ENCODE measurements at places on chromosomes 1 and 21.

GRCh38 chr1:98110674-98111073 lies 189.8 kb upstream of the DPYD start:
- DNase-seq = no peak

- DNase-seq = no peak
Observed at GRCh38 chr1:107016376-107016978, 40.0 kb upstream of the PRMT6 start.

DNA sequence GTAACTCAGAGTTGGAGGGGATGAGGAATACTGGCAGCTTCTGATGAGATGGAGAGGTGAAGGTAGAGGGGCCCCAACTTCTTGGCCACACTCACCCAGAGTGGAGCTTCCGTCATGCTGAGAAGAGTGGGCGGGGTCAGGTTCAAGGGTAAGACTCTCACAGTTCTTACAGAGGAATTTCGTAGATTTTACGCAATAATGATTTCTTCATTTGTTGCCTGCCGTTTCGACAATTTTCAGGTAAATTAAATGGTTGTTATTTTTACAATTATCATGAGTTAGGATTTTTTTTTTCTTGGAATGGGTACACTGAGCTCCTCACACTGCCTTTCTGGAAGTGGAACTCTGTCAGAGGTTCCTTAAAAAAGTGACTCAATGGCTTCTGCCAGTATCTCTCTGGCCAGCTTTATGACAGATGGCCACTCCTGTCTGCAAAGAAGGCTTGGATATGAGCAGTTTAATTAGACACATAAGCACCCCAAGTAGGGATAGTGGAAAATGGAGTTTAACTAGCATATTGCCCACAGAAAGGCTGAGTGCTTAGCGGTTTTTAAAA lies 13.8 kb upstream of the NLRP3 start:
- DNase-seq = no peak

GRCh38 chr1:8378981-8379470 lies 61.1 kb downstream of the SLC45A1 start:
- no peak for DNase-seq

DNA sequence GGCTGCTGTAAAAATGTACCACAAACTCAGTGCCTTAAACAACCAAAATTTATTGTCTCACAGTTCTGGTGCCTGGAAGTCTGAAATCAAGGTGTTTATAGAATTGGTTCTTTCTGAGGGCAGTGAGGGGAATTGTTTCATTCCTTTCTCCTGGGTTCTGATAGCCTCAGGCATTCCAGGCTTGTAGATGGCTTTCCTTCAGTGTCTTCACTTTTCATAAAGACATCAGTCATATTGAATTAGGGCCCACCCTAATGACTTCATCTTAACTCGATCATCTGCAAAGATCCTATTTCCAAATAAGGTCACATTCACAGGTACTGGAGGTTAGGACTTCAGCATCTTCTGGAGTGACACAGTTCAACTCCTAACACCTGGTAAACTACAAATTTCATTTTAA lies 15.0 kb downstream of the CDKN2C start:
- no peak for DNase-seq

DNA sequence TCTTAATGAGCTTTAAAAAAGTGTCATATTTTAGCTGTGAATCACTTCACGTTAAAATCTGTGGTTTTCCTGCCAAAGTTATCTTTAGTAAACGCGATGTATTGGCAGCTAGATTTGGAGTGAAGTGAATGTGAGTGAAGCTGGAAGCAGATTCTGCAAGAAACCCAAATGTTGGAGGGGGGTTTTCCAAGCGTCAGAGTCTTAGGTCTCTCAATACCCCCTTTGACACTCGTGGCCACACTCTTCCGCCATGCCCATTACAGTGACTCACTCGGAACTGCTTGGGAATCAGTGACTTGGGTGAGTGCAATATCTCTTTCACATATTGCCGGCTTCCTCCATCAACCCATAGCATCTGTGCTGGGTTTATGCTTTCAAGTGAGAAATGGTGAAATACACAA lies 17.5 kb downstream of the B3GALT5 start:
- no peak for DNase-seq

GRCh38 chr1:151006327-151007052 lies at the start of gene MINDY1:
TSS of gene MINDY1 (minus strand) at chr1:151006902. CDS start at chr1:151002617, 4,285 bp downstream.
- DNase-seq = no peak

GRCh38 chr1:207088701-207089626 lies at the start of gene C4BPB:
TSS of gene C4BPB (plus strand) at chr1:207088860. CDS start at chr1:207089532, 672 bp downstream.
- no peak for DNase-seq

DNA sequence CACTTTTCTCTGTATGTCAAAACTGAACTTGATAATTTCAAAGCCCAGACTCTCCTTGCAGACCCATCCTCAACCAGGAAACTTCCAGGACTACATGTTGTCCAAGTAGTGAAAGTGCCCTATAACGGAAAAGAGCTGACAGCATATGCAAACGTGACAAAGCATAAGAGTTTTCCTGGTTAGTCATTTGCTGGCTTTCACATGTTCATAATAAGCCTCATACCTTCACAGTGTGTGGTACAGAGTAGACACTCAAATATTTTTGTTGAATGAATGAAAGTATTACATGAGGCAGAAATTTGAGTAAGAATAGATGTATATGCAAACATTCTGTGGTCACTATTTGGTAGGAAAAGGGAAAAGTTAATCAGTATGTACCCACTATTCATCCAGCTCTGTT lies 473.3 kb downstream of the MRPL39 start:
- DNase-seq = no peak

- no peak for DNase-seq
Observed at GRCh38 chr1:49293016-49293415, 516.3 kb upstream of the BEND5 start.

- no peak for DNase-seq
Observed at GRCh38 chr1:9400425-9401079, 107.9 kb downstream of the SPSB1 start.

DNA sequence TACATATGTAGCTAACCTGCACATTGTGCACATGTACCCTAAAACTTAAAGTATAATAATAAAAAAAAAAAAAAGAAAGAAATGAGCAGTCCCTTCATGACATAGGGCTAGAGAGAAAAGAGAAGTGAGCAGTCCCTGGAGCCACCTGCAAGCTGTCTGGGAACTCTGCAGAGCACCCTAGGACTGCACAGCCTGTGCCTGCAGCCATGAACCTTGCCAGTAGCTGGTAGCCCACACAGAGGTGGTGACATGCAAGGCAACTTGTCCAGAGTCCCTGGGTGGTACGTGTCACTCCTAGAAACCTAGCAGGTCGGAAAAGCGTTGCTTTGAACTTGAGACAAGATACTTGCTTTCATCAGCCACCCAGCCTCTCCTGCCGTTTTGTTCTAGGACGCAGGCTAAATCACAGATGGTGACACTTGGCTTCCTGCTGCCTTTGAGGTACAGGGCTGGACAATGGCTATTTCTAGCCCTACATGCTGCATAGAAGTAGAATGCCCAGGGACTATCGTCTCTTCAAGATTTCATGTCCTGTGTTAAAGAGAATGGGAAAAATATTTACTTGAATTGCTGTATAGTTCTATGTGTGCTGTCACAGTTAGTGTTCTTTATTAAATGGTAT lies 260.9 kb downstream of the LTN1 start:
- no peak for DNase-seq

Measured in stimulated activated CD4-positive, alpha-beta T cell treated with anti-CD3 and anti-CD28 coated beads, Interleukin-12 subunit alpha, Interleukin-12 subunit beta, amount 100 ng/mL, for 4 hours (primary cell).